ENCODE measurements at places on chromosomes 3 and 15.
A peak's percentile ranks its signal among the peaks of the same experiment; 100 is the strongest.

GRCh38 chr15:40450047-40450446, 9.3 kb downstream of the BAHD1 start:
- no peak for DNase-seq

GRCh38 chr15:82043130-82043673, 2.6 kb downstream of the MEX3B start:
- DNase-seq: no peak

GRCh38 chr3:30644615-30645014, 38.2 kb downstream of the TGFBR2 start:
- DNase-seq: no peak

- no peak for DNase-seq
Measured at GRCh38 chr3:134911586-134912548, 116.8 kb downstream of the EPHB1 start.

DNA sequence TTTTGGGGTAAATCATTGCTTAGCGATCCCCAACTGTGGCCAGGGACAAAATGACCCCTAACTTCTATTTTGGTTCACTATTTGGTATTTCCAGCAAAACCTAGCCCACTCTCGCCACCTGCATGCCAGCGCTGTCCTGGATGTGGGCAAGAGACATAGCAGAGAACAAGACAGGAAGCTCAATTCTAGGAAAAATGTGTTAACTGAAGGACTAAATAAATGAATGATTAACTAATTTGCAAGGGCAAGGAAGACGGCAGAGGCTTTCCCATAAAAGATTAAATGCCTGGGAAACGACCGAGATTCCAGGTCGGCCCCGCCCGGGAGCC, 408 bp downstream of the NICN1 start:
- DNase-seq: no peak

- no peak for DNase-seq
Measured at GRCh38 chr3:186909078-186909853, 21.1 kb upstream of the ST6GAL1 start.

DNA sequence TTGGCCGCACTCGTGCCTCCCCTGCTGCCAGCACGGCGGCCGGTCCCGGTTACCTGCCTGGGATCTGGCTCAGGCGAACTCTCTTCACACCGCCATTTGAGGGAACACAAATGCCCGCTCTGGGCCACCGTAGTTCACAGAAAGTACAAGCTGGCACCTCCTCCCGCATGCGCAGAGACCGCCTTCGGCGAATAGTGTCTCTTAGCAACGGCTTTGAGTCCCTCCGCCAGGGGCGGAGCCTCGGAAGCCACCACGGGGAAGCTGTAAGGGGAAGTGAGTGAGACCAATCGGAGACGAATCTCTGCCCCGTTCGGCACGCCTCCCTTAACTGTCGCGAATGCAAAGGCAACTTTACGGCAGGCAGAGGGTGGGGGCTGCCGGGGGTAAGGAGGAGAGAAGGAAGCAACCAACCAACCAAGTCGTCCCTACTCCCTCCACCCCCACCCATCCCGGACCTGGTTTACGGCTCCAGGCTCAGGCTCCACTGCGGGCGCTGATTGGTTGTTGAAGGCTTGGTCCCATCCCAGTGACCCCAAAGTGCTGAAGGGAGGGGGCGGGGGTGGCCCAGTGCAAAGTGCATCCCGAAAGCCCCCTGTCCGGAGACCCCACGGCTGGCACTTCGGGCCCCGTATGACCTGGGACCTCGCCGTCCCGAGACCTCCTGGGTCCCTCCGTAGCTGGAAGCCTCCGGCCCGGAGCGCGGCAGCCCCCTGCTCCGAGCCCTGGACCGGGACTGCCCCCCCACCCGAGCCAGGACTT, at the start of the genes ASB7 and LINS1:
Gene ASB7 (plus strand): TSS at position 526 of the 759 bp plus-strand sequence. CDS start 9,628 bp downstream, outside the sequence.
Gene LINS1 (minus strand): TSS at position 121 of the 759 bp plus-strand sequence. CDS start 21,342 bp downstream, outside the sequence.
- DNase-seq: peak; percentile 93

- no peak for DNase-seq
Measured at GRCh38 chr3:131242201-131242600, 139.4 kb upstream of the NUDT16 start.

- no peak for DNase-seq
Measured at GRCh38 chr15:83656943-83657528, 3.1 kb downstream of the ADAMTSL3 start.

DNA sequence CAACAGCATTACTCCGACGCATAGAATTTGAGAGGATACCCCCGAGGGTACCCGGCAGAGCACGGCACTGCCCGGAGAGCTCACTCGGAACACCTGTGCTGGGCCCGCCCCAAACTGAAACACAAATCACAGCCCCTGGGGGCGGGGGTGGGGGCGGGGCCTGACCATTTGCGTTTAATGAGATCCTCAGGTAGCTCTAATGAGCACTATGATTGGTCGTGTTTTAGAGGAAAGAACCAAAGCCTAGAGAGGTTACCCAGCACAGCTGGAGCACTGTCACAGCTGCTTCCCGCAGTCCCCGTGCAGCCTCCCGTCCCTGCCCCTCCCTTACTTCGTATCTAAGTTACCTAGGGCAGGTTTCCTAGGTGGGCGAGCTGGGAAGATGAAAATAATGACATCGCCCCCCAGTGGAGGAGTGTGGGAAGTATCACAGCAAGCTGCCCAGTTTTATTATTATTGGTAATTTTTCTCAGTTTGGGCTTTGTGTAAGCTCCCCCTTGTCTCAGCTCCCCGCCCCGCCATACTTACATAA, 187.1 kb downstream of the PDE8A start:
- peak; percentile 31 for DNase-seq

GRCh38 chr3:40913641-40914040, 285.7 kb upstream of the CTNNB1 start:
- DNase-seq: no peak

- no peak for DNase-seq
Measured at GRCh38 chr15:100703032-100703578, 100.7 kb downstream of the ASB7 start.

DNA sequence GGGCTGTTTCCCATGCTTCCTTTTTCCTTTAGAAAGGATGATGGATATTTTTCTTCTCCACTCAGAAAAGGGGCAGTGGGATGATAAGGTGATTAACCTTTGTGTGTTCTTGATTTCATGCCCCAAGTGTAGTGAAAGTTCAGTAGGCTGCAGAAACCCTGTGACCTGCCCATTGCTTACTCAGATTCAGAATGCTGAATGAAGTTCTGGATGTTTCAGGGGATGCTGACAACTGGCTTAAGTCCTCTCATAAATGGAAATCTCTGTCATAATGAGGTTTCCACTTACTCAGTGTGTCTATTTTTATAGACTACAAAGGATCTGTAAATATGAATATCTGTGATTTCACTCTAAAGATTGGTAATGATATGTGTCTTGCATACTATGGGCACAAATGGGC, 471.3 kb upstream of the TPRG1 start:
- DNase-seq: no peak

DNA sequence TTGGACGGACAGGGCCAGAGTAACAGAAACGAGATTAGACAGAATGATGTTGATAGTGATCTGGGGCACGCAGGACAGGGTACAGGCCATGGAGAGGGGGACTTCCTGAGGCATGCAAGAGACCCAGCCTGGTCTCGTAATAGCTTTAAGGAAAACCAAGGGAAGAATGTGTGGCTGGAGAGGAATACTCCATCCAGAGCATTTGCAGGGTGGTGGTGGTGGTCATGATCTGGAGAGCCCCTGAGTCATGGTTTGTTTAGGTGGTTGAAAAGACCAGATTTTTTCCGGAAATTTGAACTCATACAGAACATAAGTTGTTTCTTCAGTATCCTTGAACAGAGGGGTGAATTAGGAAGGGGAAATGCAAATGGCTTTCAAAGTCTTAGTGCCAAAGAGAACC, 138.5 kb downstream of the DUT start:
- no peak for DNase-seq

DNA sequence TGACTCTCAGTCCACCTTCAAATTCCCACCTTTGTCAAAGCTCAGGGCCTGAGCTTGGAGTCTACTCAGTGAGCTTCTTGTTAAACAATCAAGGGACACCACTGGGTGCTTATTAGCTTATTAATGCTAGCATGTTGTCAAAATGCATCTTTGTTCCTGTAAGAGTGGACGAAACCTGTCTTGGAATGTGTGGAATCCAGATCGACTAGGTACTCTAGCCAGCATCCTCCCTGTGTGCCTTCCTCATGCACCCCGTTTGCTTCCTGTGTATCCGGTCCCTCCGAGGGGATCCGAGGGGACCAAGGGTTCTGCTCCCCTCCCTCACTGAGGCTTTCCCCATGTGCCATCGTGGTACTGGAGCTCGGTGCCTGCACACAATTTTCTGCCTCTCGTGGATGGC, 75.7 kb upstream of the UBE3A start:
- DNase-seq: no peak

GRCh38 chr15:94383706-94384105, 152.3 kb downstream of the MCTP2 start:
- DNase-seq: no peak

DNA sequence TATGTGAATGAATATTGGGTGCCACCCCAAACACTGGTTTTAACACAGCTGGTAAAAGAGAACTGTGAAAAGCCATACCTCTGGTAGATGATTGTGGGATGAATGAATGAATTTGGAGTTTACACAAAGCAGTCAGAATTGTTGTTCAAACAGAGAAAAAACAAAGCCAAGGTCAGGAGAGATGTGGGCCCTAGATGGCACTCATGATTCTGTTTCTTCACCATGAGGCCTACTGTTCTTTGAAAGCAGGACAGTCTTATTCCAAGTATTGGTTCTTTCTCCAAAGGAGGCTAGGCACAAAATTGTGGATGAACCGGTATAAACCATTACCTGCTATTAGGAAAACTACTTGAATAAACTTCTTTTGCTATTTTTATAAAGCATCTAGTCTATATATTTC, 97.6 kb downstream of the SAMMSON start:
- no peak for DNase-seq

GRCh38 chr3:10555263-10555662, 49.9 kb upstream of the ATP2B2 start:
- DNase-seq: no peak

GRCh38 chr15:80455051-80455648, 51.0 kb downstream of the ARNT2 start:
- DNase-seq: no peak

DNA sequence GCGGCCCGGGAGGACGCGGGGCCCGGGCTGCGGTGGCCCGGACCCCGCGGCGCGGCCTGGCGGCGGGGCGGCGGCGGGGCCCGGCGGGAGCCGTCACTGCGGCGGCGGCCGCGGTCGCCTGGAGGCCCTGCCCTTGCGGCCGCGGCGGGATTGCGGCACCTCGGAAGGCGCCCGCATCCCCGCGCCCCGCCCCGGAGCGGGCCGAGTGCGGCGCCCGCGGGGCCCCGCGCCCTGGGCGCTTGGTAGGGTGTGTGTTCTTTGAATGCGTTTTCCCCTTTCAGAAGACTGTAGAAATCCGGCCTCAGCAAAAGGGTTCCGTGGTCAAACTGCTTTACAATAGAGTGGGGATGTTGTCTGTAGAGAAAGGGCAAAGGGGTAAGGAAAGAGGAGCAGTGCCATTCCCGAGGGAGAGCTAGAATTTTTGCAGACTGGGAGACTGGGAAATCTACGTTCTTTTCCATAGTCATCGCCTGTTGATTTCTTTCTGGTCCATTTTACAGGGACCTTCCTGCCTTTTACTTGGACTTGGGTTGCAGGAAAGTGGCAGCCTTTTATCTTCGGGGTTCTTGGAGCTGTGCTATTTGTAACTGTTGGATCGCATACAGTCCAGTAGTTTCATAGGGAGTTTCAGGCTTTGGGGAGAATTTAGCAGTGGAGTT, 630 bp downstream of the SNRK start:
- no peak for DNase-seq

DNA sequence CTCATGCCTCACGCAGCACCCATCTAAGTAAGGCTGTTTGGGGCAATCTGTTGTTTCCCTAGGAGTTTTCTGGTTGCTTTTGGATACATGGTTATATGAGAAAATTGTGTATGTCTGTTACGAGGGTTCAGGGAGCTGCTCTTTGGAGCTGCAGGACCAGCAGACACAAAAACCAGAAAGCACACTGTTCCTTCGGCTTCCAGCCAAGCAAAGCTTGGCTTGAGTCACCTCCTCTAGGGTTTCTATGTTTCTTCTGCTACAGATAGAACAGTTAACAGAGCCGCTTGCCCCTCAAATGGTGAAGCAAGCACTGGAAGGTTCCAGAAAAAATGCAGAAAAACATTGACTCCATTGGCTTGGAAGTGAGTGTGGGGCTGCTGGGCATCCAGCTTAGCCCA, 49.2 kb upstream of the CTDSPL start:
- DNase-seq: no peak

- DNase-seq: no peak
Measured at GRCh38 chr3:174812172-174812862, 46.8 kb upstream of the NAALADL2 start.

- no peak for DNase-seq
Measured at GRCh38 chr15:25250906-25251622, 187.8 kb downstream of the UBE3A start.

DNA sequence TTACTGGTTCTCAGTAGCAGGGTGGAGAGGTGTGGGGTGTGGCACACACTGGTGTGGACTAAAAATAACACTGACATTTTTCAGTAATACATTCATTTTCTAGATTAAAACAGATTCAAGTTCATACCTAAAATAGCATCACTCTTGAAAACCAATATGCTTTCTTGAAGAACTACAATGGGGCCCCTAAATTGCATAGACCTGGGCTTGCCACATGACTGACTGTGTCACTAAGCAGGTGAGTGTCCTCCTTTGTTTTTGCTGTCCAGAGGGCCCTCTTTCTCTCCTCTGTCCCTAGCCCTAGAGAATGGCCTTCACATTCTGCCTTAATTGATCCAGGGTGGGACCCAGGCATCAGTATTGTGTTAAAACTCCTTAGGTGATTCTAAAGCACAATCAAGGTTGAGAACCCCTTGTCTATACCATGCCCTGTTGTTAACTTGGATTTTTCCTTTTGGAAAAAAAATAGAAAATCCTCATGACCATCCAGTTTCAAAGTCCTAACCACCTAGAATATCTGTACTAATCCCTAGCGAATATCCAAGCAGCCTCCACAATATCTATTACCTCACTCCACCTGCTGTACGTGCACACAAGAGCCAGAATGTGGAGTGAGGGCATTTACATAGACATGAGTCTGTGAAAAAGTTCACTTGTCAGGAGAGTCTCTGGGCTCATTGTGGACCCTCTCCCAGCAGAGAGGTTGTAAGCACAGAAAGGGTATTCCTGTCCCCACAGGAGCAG, 18.7 kb upstream of the TMEM41A start:
- DNase-seq: no peak

DNA sequence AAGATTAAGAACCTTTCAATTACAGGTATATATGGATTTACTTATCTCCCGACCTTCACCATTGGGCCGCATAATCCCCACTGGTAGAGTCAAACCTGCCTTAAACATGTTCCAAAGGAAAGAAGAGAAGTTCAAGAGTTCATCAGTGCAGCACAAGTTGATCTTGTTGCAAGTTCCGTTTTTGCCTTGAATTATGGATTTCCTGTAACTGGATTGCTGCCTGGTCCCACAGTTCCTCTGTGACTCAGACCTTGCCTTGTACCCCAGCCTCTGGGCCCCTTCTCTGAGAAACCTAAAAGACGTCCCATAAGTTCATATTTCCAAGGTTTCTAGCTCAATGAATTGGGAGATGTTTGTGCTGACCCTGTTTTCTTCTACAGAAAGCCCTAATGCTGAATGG, 112.5 kb upstream of the THBS1 start:
- DNase-seq: no peak

GRCh38 chr3:117630885-117631284, 921.3 kb downstream of the TUSC7 start:
- peak; percentile 55 for DNase-seq

- DNase-seq: no peak
Measured at GRCh38 chr3:111737706-111738086, 121.4 kb upstream of the PHLDB2 start.
